ENCODE measurements at places on chromosomes 6 and 20. TPM values are rescaled to one million over a fixed set of nuclear protein-coding genes. Genes with fewer than 3 reads are reported as not detected.

GRCh38 chr6:81562169-81562568, 190.3 kb downstream of the TENT5A start:
- no peak overlapping the region for H3K27ac ChIP-seq
- DNase-seq = peak; percentile 37
- no peak overlapping the region for H3K4me3 ChIP-seq
- H3K36me3 ChIP-seq = no peaks in the 10 kb centered on the region

DNA sequence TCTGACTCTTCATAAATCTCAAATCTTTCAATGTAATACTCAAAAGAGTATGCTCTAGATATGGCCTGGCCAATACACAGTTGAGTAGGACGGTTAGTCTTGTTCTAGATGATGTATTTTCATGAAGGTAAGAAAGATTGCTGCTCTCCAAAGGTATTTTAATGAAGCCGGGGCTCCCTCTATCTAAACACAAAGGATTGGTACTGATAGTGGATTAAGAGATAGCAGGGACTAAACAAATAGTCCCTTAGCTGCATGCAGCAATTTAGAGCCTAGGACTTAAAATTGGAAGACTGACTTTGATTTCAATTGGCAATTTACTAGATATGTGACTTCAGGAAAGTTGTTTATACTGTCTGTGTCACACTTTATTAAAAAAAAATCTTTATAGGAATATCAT, 31.4 kb upstream of the TENT5A start:
- no peaks in the 10 kb centered on the region for H3K4me1 ChIP-seq
- no peak overlapping the region for H3K27ac ChIP-seq
- no peak overlapping the region for H3K4me3 ChIP-seq
- H3K36me3 ChIP-seq = no peaks in the 10 kb centered on the region

DNA sequence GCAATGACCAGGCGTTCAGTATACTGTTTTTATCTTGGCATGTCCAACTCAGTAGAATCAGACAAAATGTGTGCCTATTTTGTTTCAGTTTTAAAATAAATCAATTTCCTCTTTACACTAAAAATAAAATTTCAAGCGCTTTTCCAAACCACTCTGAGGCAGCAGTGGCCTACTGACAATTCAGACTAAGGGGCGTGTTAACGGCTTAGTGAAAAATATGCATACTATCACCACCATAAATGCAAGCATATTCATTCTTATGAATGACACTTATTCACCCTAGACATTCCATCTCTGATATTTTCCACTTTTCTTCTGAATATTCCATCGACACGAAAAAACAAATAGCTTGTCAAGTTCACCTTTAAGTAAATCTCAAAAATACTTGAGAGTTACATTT, 7.5 kb downstream of the TBX18 start:
- peaks cover 20% of the 10 kb centered on the region for H3K27me3 ChIP-seq
- no peak overlapping the region for H3K4me3 ChIP-seq
- H3K36me3 ChIP-seq = no peaks in the 10 kb centered on the region

DCDC2 gene
- 110 TPM for total RNA-seq

DNA sequence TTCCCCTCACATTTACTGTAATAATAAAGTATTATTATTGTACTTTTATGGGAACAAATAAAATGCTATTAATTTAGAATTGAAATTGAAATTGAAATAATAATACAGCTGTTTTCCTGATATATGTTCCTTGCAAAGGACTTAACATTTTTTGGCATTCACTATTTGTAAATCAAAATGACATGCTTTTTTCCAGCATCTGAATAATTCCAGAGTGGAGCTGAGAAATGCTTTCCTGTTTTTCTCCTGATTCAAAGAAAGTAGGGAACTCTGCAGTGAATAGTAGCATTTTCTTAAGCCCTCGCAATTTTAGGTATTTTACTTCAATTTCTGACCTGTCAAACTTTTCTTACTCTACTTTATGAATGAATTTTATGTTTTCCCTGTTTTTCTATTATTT, 72.1 kb downstream of the PHACTR2 start:
- no peak overlapping the region for H3K4me3 ChIP-seq
- H3K27ac ChIP-seq = no peak overlapping the region
- no peak for DNase-seq
- H3K36me3 ChIP-seq = no peaks in the 10 kb centered on the region

DNA sequence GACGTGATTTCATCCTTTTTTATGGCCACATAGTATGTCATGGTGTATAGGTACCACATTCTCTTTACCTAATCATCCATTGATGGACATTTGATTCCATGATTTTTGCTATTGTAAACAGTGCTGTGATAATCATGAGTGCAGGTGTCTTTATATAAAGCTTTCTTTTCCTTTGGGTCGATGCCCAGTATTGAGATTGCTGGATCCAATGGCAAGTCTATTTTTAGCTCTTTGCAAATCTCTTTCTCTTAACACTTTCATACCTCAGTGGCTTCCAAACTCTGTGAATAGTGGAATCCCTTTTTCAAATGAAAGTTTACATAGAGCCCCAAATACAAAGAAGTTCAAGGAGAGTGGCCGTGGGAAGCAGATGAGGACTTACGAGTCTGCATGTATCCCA, 105.8 kb upstream of the SPTLC3 start:
- no peak overlapping the region for H3K4me3 ChIP-seq
- no peak overlapping the region for H3K27ac ChIP-seq
- H3K36me3 ChIP-seq = no peaks in the 10 kb centered on the region

KHDRBS2 gene
- total RNA-seq = 0.76 TPM

DNA sequence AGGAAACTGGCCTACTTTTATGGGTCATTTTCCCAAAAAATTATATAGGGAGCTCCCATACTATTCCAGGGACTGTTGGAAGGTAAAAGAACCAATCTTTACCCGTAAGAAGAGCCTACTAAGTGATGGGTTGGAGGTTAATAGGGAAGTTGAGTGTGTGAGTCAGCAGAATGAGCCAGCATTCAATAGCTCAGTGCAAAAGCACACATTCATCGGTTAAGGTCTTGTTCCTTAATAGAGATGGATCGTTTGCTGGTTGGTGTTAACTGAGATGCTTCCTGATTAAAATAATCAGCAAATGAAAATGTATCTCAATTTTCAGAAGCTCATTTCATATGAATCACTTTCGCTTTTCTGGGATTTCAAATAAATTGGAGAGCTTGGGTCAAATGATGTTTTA, 115.3 kb upstream of the MRPS10 start:
- no peak overlapping the region for H3K4me3 ChIP-seq
- no peaks in the 10 kb centered on the region for H3K27me3 ChIP-seq
- no peak overlapping the region for H3K27ac ChIP-seq
- no peak for DNase-seq
- peaks cover under 1% of the 10 kb centered on the region for H3K4me1 ChIP-seq

PTPN1 gene
- 80.4 TPM for total RNA-seq

- H3K4me1 ChIP-seq = no peaks in the 10 kb centered on the region
- H3K27ac ChIP-seq = no peak overlapping the region
- H3K4me3 ChIP-seq = no peak overlapping the region
- DNase-seq = no peak
- no peaks in the 10 kb centered on the region for H3K36me3 ChIP-seq
These were observed 27.4 kb downstream of the KCNG1 start for GRCh38 chr20:50995506-50995905.

ETV7 gene
- total RNA-seq = 4.6 TPM

DNA sequence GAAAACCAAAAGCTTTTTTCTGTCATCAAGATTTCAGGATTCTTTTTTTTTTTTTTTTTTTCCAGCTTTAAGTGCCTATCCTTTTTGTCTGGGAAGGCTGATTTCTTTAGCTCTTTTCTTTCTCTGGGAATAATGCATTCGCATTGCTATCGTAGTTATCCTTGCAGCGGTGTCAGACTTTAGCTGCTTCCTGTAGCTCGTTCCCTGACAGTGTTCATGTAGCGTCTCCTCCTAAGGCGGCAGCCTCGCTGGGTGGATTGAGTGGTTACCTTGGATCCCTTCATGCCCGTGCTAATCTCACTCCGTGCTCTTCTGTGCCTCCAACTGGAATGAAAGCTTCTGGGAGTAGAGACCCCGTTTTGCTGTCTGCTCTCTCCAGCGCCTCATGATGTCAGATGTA, 43.1 kb downstream of the UST start:
- H3K27me3 ChIP-seq = no peaks in the 10 kb centered on the region
- H3K27ac ChIP-seq = no peak overlapping the region
- no peaks in the 10 kb centered on the region for H3K4me1 ChIP-seq
- DNase-seq = no peak

EDN1 gene
- 16.6 TPM for total RNA-seq

- no peaks in the 10 kb centered on the region for H3K4me1 ChIP-seq
- DNase-seq = no peak
- no peaks in the 10 kb centered on the region for H3K27me3 ChIP-seq
- H3K27ac ChIP-seq = no peak overlapping the region
- H3K36me3 ChIP-seq = no peaks in the 10 kb centered on the region
These were observed 333.7 kb downstream of the MEI4 start for GRCh38 chr6:77986380-77987034.

DNA sequence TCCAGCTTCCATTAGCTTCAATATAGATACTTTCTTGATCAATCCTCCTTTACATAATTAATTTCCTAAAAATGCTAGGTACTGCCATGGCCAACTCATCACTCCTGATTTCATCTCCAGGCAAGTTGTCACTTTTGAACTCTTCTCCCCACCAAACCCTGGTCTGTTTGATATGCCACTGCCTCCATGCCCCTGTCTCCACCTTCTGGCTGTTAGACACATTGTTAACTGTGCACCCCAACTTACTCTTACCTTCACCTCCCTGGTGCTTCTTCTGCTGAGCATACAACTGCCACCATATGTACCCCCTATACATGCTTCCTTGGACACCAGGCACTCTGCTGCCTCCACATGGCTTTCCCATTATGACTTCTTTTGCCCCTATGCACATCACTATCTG, 21.9 kb upstream of the AIG1 start:
- DNase-seq = no peak
- H3K4me1 ChIP-seq = no peaks in the 10 kb centered on the region
- no peaks in the 10 kb centered on the region for H3K36me3 ChIP-seq
- no peak overlapping the region for H3K4me3 ChIP-seq
- no peak overlapping the region for H3K27ac ChIP-seq

DNA sequence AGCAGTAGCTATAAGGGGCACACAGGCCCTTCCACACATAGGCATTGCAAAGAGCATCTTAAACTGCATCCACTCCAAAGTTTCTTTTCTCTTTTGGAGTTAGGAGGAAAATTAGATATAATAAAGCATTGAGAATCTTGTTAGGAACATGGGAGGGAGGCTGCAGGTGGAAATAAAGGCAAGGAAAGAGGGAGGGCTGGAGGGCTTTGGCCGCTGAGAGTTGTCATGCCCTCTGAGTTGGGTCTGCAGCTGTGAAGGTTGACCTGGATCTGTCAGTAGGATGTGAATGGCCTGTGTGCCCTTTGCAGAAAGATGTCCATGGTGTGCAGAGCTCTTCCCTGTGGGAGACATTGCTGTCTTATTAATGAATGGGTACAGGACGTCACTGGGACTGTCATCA, 134.0 kb downstream of the FNDC1 start:
- no peaks in the 10 kb centered on the region for H3K27me3 ChIP-seq
- H3K36me3 ChIP-seq = no peaks in the 10 kb centered on the region
- H3K27ac ChIP-seq = no peak overlapping the region
- H3K4me3 ChIP-seq = no peak overlapping the region

GRCh38 chr6:149448821-149449453, 35.9 kb downstream of the ZC3H12D start:
- H3K27ac ChIP-seq = no peak overlapping the region
- no peak overlapping the region for H3K4me3 ChIP-seq
- H3K36me3 ChIP-seq = no peaks in the 10 kb centered on the region
- no peak for DNase-seq
- H3K27me3 ChIP-seq = no peaks in the 10 kb centered on the region

- DNase-seq = no peak
- H3K27me3 ChIP-seq = no peaks in the 10 kb centered on the region
- no peaks in the 10 kb centered on the region for H3K36me3 ChIP-seq
- no peak overlapping the region for H3K27ac ChIP-seq
These were observed 42.2 kb downstream of the DTNBP1 start for GRCh38 chr6:15620611-15621010.

HLA-DRB5 gene
- total RNA-seq = 2.8 TPM

DNA sequence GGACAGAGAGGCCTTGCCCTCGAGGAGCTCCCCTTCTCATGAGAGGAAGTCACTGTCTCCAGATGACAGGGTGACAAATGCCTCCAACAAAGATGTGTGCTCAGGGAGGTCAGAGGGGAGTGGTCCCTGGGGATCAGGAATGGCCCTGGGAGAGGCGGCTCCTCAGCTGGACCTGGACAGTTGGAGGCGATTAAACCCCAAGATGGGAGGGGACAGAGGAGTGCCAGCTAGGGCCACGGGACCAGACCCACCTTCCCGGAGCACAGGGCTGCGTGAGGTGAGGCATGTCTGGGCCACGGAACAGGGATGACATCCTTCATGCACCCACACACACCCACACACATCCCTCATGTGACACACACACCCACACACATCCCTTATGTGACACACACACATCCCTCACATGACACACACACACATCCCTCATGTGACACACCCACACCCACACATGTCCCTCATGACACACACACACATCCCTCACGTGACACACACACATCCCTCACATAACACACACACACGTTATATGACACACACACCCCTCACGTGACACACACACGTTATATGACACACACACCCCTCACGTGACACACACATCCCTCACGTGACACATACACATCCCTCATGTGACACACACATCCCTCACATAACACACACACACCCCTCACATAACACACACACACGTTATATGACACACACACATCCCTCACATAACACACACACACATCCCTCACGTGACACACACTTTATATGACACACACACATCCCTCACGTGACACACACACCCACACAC, 57.4 kb upstream of the SLCO4A1 start:
- H3K4me3 ChIP-seq = no peak overlapping the region
- H3K27ac ChIP-seq = no peak overlapping the region
- no peak for DNase-seq
- H3K36me3 ChIP-seq = no peaks in the 10 kb centered on the region
- H3K27me3 ChIP-seq = peaks cover 8% of the 10 kb centered on the region

DNA sequence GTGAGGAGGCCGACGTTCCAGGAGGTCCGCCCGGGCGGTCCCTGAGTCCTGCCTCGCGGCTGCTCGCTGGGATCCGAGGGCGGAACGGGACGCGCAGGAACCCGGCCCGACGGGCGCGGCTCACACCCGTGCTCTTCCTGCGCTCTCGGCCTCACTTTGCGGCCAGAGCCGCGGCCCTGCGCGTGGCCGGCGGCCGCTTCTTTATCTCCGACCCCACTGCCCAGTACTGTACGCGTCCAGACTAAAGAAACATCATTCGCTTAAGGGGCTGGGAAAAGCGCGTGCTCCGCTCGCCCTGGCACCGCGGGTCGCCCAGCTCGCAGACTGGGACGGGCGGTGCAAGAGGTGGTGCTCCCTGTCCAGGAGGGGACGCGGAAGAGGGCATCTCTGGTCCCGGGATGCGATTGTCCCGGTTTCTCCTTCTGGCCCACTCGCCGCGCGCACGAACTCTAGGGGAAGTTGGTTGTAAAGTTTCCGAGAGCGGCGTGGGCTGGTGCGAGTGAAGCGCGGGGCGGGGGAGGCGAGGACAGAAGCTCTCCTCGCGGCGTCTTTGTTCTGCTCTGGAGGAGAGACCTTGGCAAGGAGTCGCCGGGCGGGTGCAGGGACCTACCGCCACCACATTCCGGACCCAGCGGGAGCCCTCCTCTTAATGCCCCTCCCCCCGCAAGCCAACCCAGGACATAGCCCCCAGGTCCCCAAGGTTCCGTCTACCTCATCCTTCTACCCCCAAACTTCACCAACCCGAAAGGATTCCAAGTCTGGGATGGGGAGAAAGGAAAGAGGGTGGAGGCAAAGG, 71.0 kb downstream of the SOX4 start:
- H3K36me3 ChIP-seq = no peaks in the 10 kb centered on the region
- H3K27ac ChIP-seq = no peak overlapping the region
- peak overlapping the region; percentile 89 for H3K4me3 ChIP-seq

All from kidney (tissue), 22 donors.